Spleen (tissue), 13 donors: ENCODE measurements at places on chromosomes 2 and 18. TPM values are rescaled to one million over a fixed set of nuclear protein-coding genes. Genes with fewer than 3 reads are reported as not detected.
A peak's percentile ranks its signal among the peaks of the same experiment; 100 is the strongest.

Gene ZNF521
- 8.0 TPM for polyA plus RNA-seq

Gene LINC00305
- not detected for polyA plus RNA-seq

Gene PCGF1
- polyA plus RNA-seq = 11.8 TPM

Gene PTH2R
- polyA plus RNA-seq = 0.10 TPM

Gene LIPG
- 0.24 TPM for polyA plus RNA-seq

Gene BIRC6
- 17.8 TPM for polyA plus RNA-seq

Gene POTEE
- polyA plus RNA-seq = not detected

Gene FLACC1
- 0.30 TPM for polyA plus RNA-seq

Gene TAF1B
- polyA plus RNA-seq = 3.8 TPM

Gene BUB1
- polyA plus RNA-seq = 2.6 TPM

Gene BCL11A
- 41.1 TPM for polyA plus RNA-seq

Gene GAREM1
- polyA plus RNA-seq = 0.20 TPM

DNA sequence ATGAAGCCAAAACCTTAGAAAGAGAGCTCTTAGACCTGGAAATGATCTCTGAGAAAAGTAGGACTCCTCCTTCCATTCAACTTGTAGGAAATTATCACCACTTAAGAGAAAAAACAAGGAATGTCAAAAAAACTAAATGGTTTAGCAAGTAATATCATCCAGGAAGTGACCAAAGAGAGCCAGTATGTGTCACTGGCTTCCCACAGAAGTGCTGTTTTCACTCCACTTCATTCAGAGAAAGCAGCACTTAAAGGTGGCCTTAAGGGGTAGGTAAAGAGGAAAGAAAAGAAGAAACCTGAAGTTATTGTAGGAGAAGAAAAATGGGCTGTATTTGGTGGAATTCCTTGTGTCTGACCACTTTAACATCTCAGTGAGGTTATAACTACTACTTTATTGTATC, 414.4 kb upstream of the ETAA1 start:
- no peak for DNase-seq

DNA sequence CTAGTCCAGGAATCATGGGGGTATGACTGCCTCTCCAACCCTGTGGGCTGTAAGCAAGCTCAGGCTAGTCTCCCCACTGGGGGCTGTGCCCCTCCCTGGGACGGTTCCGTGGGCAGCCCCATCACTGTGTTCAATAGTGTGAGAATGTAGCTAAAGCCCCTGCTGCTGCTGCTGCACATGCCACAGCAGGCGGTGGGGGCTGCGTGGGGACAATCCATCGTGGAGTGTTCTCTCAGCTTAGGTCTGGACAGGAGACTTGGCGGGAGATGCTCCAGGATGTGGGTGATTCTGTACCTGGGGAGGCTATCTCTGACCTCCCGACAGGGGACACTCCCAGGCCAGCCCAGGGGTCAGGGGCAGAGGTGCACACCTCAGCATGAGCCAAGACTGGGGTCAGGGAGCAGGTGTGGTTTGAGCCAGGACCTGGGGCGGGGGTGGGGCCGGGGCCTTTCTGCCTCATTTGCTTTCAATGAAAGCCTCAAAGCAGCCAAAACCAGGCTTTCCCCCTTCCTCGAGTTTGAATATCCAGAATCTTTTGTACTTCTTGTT, 10.2 kb downstream of the PKDCC start:
- peak; percentile 63 for DNase-seq

- no peak for DNase-seq
Observed at GRCh38 chr2:36707050-36707449, 10.5 kb downstream of the VIT start.

DNA sequence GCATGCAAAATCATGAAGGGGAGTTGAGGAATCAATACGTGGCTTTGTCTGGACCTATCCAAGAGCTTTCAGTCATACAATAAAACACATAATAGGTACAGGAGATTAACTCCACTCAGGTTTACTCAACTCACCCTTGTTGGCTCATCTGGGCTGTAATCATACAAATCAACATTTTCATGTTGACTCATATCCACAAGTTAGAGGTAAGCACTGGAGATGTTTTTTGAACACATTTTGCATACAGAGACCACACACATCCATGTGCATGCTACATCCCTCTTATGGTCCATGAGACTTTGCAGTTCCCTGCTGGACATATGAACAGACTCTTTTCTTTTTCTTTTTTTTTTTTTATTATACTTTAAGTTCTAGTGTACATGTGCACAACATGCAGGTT, 336.9 kb upstream of the PIK3C3 start:
- DNase-seq = no peak

DNA sequence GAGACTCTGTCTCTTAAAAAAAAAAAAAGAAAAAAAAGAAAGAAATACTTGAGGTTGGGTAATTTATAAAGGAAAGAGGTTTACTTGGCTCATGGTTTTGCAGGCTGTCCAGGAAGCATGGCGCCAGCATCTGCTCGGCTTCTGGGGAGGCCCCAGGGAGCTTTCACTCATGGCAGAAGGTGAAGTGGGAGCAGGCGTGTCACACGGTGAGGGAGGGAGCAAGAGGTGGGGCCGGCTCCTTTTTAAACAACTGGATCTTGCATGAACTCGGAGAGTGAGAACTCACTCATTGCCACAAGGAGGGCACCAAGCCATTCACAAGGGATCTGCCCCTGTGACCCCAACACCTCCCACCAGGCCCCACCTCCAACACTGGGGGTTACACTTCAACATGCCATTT, 30.6 kb downstream of the CYP26B1 start:
- no peak for DNase-seq

DNA sequence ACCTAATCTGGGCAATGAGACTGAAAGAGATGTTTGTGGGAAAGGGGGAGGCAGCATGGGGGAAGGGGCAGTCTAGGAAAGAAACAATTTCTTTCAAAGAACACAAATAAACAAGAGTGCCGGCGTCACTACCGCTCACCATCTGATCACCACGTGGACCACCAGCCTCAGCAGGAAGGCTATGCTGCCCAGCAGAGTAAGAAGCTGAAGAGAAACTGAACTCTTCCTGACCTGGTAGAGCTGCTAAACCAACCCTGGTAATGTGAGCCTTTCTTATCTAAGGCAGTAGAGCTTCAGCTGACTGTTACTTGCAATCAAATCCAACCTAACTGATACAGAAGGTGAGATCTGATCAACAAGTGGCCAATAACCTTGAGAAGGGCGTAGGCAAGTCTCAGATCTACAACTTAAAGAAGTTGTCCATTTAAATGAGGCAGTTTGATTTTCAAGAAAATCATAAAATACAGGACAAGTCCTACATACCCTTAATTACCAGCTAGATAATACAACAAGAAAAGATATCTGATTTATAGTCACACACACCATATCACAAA, 44.2 kb upstream of the SPTBN1 start:
- DNase-seq = no peak

DNA sequence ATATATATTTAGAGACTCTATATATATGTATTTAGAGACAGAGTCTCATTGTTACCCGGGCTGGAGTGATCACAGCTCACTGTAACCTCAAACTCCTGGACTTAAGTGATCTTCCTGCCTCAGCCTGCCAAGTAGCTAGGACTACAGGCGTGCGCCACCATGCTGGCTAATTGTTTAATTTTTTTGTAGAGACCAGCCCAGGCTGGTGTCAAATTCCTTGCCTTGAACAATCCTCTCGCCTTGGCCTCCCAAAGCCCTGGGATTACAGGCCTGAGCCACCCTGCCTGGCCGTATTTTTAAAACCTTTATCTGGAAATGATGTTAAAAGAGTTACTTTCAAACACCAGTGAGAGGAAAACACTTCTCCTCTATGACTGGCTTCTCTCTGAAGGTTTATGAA, 30.9 kb upstream of the PGAP1 start:
- DNase-seq = no peak

GRCh38 chr2:237530472-237531433, 35.6 kb upstream of the PRLH start:
- peak; percentile 33 for DNase-seq

GRCh38 chr2:110940376-110940910, 180.3 kb upstream of the BCL2L11 start:
- no peak for DNase-seq

- peak; percentile 90 for DNase-seq
Observed at GRCh38 chr2:218995972-218996711, 2.9 kb upstream of the CRYBA2 start.

DNA sequence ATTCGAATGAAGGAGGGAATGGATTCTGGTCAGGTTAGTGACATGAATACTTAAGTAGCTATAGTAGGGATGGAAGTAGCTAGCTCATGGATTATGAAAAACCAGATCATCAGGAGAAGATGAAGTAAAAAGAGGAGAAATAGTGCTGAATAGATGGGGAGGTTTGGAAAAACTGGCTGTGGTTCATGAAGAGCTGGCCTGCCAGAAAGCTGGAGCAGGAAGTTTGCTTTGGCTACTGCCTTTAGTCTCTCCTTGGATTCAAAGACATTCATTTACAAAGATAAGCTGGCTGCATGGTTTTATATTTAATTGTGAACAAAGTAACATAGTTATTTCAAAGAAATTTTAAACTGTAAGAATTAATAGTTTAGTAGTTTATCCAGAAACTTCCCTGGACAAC, 567.0 kb downstream of the RIT2 start:
- no peak for DNase-seq

- DNase-seq = no peak
Observed at GRCh38 chr2:192628017-192628416, 433.3 kb upstream of the TMEFF2 start.

GRCh38 chr2:12127638-12128037, 381.2 kb downstream of the LPIN1 start:
- DNase-seq = no peak

DNA sequence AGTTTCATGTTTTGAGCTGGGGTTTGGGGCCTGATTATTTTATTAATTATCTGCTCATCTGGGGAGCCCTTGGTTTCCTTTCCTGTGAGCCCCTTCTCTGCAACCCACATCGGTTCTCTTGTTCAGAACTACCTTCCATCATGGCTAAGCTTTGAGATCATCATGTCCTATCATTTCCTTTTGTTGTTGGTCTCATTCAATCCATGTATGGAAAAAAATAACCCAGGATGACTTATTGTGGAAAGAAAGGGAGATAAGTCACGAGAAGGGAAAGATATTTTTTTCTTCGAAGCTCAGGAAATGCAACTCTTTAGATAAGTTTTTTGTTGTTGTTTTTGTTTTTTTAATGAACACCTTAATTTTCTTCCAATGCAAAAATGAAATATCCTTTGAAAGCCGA, 43.7 kb downstream of the EHD3 start:
- DNase-seq = no peak

- DNase-seq = no peak
Observed at GRCh38 chr2:43340945-43341356, 114.5 kb upstream of the ZFP36L2 start.

- no peak for DNase-seq
Observed at GRCh38 chr2:12953596-12953995, 236.9 kb downstream of the TRIB2 start.

DNA sequence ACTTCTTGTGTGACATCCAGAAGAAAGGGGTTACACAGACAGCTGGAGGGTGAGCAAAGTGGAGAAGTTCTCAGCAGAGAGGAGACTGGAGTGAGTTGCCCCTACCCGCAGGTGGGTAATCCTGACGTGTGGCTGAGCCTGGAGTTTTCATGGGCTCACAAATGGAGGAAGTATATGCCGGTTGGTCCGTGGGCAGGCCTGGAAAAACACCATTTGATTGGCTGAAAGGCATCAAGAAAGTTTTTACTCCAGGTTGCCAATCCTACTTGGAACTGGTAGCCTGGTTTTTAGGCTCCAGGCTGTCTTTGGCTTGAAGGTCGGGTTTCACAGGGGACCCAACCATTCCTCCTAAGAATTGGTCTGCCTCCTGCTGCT, 1177.4 kb upstream of the LRRTM1 start:
- no peak for DNase-seq

- DNase-seq = no peak
Observed at GRCh38 chr18:74930616-74931015, 278.3 kb downstream of the PTGR3 start.

DNA sequence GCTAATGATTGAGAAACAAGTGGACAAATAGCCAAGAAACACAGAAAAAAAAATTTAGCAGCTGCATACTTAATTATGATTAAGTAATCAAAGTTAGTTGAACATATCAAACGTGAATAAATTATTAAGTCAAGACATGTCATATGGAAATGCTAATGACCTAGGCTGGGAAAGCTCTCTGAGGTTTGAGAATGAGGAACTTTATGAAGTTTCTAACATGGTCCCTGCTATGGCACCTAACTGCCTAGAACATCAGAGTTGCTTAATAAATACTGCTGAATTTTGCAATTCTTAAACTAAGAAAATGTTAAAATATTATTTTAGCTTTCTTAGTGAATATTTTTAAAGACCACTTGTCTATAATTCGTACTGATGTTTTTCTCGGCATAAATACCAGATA, 99.8 kb downstream of the AFF3 start:
- DNase-seq = no peak

GRCh38 chr2:1701556-1702185, 42.6 kb downstream of the PXDN start:
- DNase-seq = no peak

DNA sequence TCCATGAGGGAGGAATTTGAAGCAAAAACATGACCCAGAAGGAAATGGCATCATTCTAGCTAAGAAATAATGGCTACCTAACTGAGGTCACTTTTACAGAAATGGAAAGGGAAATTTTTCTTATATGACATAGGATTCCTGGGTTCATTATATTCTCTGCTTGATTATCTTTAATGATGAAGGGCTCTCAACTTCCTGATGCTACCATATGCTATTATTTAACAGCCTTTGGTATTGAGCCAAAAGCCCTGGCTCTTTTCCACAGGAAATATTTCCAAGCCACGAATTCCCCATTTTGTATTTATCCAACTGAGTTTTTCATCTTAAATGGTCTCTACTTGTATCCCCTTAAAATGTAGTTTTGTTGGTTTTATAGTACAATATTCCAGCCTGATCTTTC, 63.2 kb upstream of the NPAS2 start:
- DNase-seq = no peak

GRCh38 chr18:36650906-36651305, 177.9 kb downstream of the TPGS2 start:
- no peak for DNase-seq

DNA sequence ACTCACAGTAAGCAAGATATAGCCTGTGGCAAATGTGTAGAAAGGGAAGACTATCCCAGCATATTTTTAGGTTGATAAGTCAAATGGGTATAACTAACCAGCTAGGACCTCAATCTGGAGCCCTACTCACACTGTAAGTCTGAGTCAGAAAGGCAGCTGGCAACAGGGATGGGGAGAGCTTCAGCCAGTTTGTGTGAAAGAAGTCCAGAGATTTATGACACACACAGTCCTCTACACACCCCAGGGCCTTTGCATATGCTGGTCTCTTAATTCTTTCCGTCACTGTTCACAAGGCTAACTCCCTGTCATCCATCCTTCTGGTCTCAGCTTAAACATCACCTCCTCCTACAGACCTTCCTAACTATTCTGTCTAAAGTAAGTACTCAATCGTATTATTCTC, 5.9 kb upstream of the TCF4 start:
- no peak for DNase-seq

- no peak for DNase-seq
Observed at GRCh38 chr2:12211326-12212175, 465.1 kb downstream of the LPIN1 start.
